ENCODE measurements at places on chromosomes 7 and 10. TPM values are rescaled to one million over a fixed set of nuclear protein-coding genes. Genes with fewer than 3 reads are reported as not detected.

TRIM50 gene
- total RNA-seq, result not detected

TEX47 gene
- total RNA-seq, result not detected

NODAL gene
- total RNA-seq, result 0.23 TPM

VWA2 gene
- 2.7 TPM for total RNA-seq

AOAH gene
- not detected for total RNA-seq

FEZF1 gene
- not detected for total RNA-seq

OR2A5 gene
- not detected for total RNA-seq

SP4 gene
- 2.6 TPM for total RNA-seq

Measured in hair follicular keratinocyte (primary cell).